Chondrocyte (in vitro differentiated cells): ENCODE measurements at places on chromosomes 2 and 18.

DNA sequence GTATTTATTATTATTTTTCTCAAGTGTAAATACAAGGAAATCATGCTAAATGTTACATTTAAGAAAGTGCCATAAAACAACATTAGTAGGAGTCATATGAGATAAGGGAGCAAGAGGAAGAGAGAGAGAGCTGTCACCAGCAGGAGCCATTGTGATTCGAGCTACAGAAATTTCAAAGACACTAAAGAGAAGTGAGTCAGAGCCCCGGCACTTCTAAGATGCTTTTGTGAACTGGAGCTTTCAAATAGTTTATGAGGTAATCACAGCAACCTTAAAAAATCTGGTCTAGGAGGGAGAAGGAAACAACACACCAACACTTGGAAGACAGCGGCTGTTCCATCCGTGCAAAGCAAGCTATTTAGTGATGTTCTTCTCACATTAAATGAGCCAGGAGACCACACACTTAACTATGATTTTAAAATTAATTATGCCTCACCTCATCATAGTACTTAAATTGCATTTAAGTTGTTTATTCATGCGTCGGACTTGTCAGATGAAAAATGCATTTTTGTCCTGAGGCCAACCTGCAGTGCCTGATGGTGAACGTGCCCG lies 382.7 kb upstream of the SALL3 start:
- no peak for DNase-seq

GRCh38 chr2:99153921-99154604 lies 679 bp downstream of the TSGA10 start:
- no peak for DNase-seq

GRCh38 chr2:239917125-239917956 lies 107.8 kb downstream of the NDUFA10 start:
- no peak for DNase-seq

DNA sequence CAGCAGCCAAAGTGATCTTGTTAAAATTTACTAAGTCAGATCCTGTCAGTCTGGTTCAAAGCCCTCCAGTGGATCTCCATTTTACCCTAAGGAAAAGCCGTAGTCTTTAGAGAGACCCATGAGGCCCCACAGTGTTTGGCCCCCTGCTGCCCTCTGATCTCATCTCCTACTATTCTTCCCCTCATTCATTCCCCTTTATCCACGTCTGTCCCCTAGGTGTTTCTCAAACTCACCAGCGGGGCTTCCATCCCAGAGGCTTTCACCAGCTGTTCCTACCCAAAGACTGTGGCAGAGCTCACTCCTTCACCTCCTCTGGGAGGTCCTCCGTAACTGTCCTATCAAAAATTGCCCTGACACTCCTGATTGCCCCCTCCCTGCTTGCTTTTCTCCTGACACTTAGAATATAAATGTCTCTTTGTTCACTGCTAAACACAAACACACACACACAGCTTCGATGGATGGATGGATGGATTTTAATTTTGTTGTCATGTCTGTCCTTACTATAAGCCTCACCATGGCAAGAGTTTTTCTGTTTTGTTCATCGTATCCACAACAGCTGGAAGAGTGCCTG lies 26.1 kb downstream of the LIMS1 start:
- DNase-seq, result no peak

DNA sequence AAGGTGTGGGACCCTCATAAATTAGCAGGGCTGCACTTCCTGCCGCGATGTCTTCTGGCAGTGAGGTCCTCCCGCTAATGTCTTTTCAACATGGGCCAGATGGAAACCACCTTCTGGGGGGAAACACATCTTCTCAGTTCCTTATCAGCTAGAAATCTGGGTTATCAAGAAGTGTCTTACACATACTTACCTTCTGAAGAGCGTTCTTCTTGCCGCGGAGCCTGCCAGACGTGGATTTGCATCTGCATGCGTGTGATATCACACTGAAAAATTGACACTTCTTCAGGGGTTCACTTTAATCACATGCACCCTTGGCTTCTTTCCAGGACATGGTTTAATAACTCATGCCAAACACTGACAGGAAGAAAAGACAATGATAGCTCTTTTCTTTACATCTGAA lies 163.5 kb upstream of the SOX11 start:
- DNase-seq, result no peak
